ENCODE measurements at places on chromosomes 13 and 19.

- no peak for DNase-seq
Observed at GRCh38 chr13:30848332-30849027, 57.6 kb upstream of the MEDAG start.

DNA sequence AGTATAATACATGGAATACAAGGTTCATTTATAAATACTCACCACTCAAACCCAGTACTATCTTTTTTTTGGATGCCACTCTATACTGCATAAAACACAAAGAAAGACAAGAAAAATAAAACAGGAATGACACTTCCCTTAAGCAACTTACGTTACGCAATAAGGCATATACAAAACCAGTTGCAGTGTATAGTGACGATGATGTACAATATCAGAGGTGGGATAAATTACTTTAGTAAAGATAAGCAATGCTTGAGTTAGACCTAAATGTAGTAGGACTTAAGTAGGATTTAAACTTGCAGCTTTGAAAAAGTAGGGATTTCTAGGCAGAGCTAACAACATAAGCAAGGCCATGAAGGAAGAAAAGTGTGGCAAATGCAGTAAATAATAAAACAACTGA lies 374.9 kb downstream of the SPRY2 start:
- DNase-seq, result no peak

- DNase-seq, result no peak
Observed at GRCh38 chr13:66887088-66887487, 343.0 kb downstream of the PCDH9 start.

- no peak for DNase-seq
Observed at GRCh38 chr19:37572203-37572602, 22.4 kb downstream of the ZNF571 start.

DNA sequence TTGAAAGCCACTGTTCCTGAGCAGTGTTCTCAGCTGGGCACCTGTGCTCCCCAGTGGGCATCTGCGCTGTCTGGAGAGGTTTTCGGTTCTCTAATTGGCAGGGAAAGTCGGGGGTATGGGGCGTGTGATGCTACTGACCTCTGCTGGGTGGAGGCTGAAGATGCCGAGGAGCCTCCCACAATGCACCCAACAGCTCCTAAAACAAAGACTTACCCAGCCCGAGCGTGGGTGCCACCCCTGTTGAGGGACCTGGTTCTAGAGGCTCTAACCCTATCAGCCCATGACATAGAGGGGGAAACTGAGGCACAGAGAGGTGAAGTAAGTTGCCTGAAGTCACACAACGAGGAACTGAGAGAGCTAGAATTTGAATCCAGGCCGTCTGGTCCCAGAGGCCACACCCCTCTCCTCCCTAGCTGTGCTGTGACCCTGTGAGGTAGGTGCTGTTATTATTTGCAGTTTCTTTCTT lies 2.3 kb downstream of the SPACA4 start:
- peak; percentile 71 for DNase-seq

DNA sequence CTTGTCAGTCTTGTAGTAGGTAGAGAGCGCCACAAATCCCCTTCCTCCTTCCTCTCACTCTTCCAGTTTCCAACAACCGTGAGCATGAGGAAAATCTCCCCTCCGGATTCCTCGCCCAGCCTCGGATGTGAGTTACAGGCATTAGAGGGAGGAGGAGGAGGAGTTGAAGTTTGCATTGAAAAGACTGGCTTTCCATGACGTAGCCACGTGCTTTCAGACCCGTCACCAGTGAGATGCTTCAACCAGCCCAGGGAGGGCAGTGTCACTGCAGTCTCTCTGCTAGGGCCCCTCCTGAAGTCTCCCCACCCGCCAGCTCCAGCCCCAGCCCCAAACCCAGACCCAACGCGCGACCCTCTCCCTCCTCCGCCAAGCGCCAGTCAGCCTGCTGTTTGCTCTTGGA lies 442 bp upstream of the FGF14 start:
- DNase-seq, result no peak

GRCh38 chr19:41706741-41707501 lies 1.5 kb upstream of the CEACAM5 start:
- peak; percentile 58 for DNase-seq

DNA sequence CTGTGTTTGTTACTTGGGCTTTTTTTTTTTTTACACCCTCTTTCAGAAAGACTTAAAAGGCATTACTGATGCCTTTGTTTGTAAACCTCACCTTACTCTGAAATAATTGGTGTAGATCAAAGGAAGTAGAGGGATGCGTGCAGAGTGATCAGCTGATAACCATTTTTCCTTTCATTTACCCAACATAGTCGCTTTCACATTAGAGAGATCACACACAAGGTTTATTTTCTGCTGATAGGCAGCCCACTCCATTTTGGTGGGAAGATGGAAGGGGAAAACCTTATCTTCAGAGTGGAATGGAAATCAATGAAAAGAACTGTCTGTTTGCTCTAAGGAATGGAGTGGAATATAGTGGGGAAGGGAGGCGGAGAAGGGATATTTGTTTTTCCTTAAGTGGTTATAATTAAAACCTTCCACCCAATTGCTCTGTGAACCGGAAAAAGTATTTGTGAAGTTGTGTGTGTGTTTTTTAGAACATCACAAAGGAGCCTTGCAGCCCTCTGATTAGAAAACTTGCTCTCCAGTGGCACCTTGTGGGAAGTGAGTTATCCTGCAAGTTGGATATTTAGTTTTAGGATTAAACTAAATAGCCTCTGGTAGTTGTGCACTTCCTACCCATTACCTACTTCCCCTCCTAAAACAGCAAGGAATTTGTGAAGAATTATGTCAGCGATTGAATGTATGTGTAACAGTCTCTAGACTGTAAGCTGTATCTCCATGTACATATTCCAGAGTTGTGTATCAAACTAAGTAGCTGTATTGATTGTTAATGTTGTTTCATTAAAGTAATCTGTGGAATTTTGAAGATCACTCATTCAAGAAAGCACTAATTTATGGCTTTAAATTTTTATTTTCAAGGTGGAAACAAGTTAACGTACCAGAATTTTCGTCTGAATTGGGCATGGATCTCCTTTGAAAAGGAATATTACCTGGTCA lies 76.8 kb downstream of the FREM2 start:
- DNase-seq, result no peak

GRCh38 chr19:1468821-1469254 lies 10.2 kb downstream of the C19orf25 start:
- DNase-seq, result no peak

- no peak for DNase-seq
Observed at GRCh38 chr13:93554514-93554913, 327.9 kb downstream of the GPC6 start.

GRCh38 chr13:84332346-84332745 lies 450.1 kb upstream of the SLITRK1 start:
- no peak for DNase-seq

- no peak for DNase-seq
Observed at GRCh38 chr13:99647596-99647985, 146.3 kb downstream of the TM9SF2 start.

DNA sequence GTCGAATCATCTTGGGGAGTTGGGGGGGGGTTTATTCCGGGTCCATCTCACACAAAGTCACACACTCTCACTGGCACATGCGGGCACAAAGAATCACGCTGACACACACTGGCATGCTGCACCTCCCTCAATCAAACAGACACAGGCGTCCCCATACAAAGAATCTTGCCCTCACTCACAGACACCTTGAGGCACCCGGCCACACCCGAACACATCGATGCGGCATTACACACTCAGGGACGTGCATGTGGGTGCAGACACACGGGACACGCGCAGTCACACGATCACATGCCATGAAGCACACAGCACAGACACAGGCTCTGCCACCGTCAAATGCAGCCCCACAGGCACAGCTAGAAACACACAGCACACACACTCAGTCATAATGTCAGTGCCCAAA lies 7.8 kb downstream of the NFIX start:
- DNase-seq, result no peak

DNA sequence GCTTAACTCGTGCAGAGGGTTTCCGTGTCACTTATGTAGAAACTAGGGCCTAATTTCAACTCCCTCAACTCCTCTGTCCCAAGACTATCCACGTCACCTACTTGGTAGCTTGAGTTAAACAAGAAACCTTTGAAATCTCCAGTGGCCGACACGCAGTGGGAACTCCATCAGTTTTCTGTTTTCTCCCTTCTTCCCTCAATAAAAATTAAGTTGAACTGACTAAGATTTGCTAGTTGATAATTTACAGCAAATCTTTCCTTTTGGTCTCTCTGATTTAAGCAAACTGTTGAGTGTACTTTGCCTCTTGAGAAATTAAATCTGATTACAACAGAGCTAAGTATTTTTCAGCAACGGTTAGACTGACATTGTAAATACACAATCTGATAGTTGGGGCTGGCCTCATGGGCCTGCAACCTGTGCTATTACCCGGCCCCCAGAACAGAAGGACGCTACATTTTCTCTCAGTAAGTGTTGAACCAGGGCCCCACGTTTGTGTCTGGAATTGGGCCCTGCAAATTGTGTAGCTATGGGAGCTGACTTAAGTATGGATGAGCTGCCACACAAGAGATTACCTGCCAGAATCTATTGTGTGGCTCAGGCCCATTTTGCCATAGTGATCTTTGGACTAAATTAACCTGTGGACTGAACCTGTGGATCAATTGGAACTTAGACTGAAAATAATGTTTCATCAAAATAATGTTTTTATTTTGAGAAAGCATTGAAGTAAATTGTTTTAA lies 708 bp upstream of the ESD start:
- no peak for DNase-seq

DNA sequence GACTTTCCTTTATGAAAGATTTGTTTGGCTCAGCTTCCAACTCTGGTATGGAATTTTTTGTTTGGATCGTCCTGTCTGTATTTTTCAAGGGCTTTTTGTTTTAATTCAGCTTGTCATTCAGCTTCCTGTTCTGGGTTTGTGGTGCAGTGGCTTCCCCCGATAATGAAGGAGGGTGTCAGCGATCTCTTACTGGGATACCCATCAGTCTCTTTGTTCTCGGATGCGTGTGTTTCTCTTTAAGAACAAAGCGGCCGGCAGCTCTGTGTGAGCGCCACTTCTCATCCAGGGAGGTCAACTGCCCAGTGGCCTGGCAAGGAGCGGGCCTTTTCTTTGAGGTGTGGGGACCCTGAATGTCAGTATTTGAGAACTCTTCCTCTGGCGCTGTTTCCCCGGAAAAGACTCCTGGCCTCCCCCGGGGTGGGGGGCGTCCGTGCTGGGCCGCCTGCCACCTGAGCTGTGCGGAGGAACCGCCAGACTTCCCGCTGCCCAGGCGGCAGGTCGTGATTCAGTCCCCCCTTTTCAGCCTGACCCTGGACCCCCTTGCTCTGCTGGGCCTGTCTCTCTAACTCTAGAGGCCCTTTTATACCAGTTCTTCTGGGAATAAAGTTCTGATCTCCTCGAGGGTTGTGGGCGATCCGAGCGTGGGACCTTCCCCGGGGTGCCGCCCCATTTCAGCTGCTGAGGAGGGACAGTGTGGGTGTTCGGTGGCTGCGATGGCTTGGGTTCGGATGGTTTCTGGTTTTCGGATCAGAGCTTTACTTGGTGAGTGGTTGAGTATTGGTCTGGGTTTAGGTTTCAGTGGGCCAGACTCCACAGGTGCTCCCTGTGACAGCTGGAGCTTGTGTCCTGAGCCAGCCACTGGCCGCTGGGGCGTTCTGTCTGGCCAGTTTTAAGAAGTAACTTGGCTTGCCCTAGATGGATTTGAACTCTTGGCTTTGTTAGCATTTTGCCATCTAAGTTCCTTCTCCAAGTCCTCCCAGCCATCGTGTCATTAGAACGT lies 3.4 kb downstream of the SF3A2 start:
- no peak for DNase-seq

DNA sequence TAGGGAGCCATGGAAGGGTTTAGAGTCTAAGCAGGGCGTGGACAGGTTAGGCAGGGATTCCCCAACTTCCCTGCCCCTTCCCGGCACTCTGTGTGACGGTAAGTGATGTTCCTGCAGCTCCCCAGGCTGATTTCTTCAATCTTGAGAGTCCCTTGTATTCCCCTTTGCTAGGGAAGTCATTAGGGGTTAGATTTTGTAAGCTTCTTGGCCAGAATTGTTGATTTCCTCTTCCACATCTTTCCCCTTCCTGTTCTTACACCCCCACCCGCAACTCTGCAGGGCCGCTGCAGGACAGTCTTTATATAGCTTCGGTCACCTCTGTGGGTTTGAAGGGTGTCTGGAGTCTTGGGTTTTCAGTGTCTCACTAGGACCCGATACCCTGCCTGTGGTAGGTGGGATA lies 10.6 kb upstream of the ADGRE1 start:
- no peak for DNase-seq

- DNase-seq, result no peak
Observed at GRCh38 chr19:17359905-17360800, 17.0 kb downstream of the PLVAP start.

GRCh38 chr13:28137596-28137995 lies 749 bp upstream of the PAN3 start:
- DNase-seq, result no peak

All from NCI-H2107 (cell line).